A673 (cell line): ENCODE measurements at places on chromosomes 4 and X.

GRCh38 chr4:1806596-1807331, 13.7 kb downstream of the FGFR3 start:
- DNase-seq = no peak

DNA sequence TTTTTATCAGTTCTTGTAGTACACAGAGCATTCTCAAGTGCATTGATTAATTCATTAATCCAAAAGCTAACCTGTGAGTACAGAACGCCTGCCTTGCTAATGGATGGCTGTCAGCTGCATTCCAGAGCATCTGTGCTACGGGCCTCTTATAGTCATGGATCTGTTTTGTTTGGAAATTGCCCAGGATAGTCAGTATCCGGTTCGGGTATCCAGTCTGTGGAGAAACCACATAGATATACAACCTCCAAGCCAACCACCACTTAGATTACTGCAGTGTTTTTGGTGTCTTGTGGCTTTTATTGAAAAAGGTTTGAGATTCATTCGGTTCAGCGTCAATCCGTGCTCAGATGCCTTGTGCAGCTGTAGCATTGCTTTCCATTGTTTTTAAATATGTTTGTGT, 4.0 kb downstream of the LAP3 start:
- DNase-seq = no peak

DNA sequence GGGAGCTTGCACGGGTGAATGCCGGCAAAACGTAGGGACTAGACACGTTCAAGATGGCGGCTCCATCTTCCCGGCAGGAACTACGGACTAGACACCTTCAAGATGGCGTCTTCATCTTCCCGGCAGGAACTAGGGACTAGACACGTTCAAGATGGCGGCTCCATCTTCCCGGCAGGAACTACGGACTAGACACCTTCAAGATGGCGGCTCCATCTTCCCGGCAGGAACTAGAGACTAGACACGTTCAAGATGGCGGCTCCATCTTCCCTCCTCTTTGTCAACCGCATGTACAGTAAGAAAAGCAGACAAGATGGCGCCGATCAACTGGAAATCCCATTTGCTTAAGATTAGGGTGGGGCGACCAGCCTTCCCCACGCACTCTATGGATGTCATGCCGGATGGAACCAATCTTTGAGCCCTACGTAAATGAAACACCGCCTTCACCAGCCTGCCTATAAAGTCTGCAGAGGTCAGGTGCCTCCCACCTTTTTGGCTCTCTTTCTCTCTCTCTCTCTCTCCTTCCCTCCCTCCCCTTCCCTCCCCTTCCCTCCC, 222.4 kb downstream of the CRLF2 start:
- DNase-seq = peak; percentile 11

DNA sequence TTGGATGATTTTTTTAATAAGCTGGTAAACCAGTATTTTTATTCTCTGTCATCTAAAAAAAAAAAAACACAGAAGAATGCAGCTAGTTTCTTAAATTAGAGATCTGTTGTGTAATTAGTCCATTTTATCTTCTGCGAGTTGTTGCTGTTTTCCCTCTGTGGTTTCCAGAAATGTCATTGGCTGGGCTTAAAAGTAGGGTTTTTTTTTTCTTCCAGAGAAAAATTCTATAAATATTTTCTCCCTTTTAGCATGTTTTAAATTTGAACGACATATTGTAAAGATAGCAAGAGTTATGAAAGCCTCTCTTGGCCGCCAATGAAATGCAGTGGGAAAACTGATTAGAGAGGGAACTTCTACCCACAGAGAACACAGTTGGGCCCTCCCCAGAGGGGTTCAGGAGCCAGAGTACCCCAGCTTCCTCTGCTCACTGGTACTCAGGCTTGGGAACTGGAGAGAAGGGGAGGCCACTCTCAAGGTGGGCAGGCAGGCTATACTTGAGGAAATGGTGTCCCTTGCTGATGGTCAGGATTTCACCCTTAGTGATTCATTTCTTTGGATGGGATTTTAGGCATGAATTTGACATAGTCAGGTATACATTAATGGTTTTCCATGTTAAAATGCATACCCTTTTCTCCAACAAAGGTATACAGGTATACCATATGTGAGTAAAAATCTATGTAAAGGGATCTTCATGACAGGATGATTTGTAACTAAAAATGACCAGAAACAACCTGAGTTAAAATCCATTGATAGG, 166.1 kb downstream of the BCOR start:
- DNase-seq = no peak

GRCh38 chrX:67781132-67781531, 237.3 kb downstream of the AR start:
- DNase-seq = no peak

- peak; percentile 53 for DNase-seq
Measured at GRCh38 chrX:79107891-79108718, 36.4 kb upstream of the GPR174 start.
